ENCODE measurements at places on chromosomes 7 and 10.

- DNase-seq = no peak
Measured at GRCh38 chr10:72459301-72459700, 104.6 kb upstream of the DNAJB12 start.

DNA sequence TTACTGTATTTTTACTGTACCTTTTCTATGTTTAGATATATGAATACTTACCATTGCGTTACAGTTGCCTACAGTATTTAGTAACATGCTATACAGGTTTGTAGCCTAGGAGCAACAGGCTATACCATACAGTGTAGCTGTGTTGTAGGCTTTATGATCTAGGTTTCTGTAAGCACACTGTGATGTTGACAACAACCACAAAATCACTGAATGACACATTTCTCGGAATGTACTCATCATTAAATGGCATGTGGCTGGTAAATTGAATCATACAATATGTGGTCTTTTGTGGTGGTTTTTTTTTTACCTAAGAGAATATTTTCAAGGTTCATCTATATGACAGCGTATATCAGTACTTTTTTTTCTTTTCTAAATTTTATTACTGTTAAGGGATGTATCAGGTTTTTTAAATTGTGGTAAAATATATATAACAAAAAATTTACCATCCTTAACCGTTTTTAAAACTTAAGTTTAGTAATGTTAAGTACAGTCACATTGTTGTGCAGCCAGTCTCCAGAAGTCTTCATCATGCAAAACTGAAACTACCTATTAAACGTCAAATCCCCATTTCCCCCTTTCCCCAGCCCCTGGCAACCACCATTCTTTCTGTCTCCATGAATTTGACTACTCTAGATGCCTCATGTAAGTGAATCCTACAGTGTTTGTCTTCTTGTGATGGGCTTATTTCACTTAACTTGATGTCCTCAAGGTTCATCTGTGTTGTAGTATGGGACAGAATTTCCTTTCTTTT is 21.5 kb downstream of the BTAF1 start:
- no peak for DNase-seq

DNA sequence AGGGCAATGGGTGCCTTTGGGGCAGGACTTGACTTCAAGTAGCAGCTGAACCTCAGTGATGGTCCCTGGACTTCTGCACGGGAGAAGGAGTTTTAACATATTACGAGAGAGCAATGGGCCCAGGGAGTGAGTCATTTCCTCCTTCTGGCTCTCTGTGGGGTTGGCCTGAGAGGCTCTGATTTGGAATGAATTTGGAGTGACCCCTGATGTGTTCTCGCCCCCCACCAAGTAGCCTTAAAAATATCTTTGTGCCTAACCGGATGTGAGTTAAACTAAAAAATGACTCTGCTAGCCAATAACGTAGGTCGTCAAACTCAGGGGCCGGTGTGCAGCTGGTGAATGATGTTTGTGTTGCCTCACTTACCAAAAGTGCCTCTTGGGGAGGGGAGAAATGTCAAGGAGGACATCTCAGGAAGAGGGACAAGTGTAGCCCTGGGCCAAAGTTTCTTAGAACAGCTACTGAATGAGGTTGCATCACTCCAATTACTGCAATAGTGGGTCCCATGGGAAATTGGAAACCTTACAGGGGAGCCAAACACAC is 656.6 kb downstream of the INHBA start:
- DNase-seq = no peak

DNA sequence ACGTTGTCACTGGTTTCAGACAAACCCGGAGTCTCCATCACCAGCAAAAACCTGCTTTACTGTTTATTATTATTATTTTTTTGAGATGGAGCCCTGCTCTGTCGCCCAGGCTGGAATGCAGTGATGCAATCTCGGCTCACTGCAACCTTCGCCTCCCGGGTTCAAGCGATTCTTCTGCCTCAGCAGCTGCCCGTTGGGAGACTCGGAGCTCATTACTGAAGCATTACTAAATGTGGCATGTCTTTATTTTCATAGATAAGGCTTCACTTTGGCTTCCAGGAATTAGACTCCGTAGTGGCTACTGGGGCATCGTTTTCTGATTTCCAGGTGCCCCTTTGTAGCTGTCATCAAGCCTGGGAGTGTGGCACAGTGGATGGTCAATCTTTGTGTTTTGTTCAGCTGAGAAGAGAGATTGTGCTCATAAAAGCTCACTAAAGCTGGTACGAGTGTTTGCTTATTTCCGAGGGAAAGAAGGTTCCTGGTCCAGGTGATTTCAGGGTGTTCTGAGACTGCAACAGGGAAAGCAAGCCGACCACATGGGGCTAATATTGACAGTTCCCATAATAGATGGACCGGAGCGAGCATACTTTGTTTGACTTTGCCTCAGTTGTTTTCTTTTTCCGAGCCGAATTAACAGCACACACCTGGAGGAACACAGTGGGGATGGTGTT is 163.1 kb downstream of the CAMK1D start:
- DNase-seq = no peak

- no peak for DNase-seq
Measured at GRCh38 chr7:39550411-39550810, 15.8 kb upstream of the YAE1 start.

- DNase-seq = no peak
Measured at GRCh38 chr10:35059481-35059880, 30.7 kb downstream of the CUL2 start.

- no peak for DNase-seq
Measured at GRCh38 chr7:36775061-36775620, 50.8 kb upstream of the AOAH start.

GRCh38 chr7:150945853-150946420 is 32.2 kb downstream of the KCNH2 start:
- DNase-seq = no peak

DNA sequence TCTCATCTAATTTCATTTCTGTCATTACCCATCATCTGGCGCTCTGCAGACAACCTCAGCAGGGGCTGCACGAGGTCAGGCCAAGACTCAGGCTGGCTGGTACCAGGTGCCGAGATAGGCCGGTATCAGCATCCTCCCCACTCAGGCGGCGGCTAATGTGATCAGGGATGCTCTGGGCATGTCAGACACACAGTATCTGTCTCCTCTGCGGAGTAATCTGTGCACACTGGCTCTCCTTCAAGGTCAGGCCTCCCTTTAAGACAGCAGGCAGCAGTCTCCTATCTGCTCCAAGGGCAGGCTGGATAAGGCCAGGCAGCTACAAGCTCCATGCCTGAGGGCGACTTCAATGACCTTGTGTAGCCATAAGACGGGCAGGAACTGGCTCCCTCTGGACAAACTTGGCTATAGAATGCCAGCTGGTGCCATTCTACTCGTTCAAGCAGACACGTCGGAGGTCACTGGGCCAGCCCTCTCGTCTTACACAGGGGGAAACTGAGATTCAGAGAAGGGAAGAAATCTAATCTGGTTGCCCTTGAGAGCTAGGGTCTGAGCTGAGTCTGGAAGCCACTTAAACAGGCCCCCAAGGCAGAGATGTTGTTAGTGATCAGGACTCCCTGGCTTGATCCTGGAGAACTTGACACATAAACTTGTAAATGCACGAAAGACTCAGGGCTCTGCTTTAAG is 59.3 kb downstream of the ARHGAP22 start:
- no peak for DNase-seq

DNA sequence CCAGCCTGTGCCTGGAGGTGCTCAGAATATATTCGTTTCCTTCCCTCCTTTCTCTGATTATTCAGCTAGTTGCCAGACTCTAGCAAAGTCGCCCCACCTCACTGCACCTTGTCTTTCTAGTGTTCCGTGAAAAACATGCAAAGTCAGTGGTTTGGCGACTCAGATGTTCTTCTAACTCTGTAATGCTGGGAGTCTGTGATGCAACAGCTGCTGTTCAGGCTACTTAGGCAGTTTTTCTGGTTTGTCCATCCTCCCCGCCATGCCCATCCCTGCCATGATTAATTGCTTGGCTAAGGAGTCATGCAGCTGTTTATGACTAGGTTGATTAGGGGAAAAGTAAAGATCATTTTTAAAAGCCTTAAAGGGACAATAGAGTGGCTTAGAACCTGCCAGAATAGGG is 99.4 kb downstream of the MTPN start:
- no peak for DNase-seq

DNA sequence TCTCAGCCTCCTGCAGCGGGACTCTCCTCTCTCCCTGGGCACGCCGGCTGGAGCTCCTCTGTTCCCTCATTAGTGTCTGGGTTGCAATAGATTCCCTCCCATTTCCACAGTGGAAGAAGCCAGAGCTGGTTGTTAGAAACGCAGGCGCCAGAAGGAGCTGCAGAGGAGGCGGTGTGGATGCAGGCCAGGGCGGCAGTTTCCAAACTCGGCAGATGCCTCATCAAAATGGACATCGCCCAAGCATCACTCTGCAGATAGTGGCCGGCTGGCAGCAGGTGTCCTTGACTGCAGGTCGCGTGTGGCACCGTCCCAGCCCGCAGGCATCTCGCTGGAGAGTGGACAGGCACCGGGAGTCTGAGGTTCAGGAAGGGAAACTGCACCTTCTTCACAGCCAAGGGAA is 201.8 kb downstream of the TCERG1L start:
- DNase-seq = no peak

DNA sequence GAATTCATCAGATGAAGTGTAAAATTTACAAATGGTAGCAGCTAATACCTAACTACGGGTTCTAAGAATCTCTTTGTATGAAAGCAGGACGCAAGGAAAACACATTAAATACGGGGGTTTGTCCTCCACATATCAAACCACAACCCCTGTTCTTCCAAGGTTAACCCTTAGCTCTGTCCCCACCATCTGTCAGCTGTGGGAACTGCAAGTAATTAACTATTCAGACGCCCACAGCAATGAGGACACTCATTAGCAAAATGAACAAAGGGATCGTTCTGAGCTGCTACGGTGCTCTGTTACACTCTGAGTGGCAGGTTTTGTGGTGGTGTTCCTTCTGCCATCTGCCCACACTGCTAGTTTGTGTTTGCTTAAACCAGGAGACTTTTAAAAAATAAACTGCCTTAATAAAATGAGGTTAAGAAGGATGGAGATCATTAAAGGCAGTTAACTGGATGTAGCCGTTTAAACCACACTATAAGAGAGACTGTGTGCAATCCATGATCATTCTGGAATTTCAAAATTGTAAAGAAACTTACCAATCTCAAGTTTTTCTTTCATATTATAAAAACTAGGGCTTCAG is 51.4 kb downstream of the C10orf67 start:
- no peak for DNase-seq

DNA sequence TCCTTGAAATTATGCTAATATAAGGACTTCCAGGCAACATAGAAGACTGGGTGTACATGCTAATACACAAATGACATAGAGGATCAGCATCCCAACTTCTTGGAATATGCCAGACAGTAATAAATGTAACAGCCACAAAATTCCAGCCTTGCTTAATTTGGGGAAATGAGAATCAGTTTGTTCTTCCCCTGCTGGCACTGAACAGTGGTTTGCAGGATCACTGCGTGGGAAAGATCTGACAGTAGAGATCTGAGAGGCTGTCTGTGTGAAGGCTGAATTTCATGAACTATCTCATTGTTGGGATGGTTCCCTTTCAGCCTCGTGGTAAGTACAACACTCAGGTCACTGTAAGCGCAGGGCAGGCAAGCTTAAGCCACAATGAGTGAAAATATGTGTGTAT is 1078.0 kb downstream of the LRMDA start:
- no peak for DNase-seq

DNA sequence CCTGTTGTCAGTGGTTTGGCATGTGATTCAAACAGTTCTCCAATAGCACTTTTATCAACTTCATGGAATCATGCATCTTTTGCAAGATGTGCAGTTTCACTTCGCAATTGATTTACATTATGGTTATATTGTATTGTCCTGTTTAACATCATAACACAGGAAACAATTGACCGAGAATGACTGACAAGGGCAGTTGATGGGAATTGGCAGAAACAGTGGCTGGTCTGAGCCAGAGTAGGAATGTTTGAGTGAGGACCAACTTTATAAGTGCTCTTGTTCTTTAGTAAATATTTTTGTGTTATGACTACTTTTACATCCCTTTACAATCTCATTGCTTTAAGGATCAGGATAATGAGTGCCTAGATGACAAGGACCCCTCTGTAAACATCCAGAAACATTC is 2.2 kb downstream of the KLHL7 start:
- DNase-seq = no peak

DNA sequence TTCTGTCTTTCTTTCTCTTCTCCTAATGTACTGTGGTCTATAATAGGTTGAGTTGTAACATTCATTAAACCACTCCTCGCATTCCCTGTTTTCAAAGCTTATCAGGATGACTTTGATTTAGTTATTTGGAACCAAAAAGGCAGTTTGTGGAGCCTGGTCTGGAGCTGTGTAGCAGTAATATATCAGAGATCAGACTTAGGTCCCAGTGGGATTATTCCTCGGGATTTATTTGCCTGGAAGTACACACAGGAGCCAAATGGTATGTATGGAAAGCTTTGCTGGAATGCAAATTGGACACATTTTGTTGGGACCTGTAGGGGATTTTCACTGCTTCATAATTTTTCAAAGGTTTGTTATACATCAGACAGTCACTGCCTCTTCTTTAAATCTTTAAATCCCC is 40.9 kb downstream of the GBF1 start:
- no peak for DNase-seq

GRCh38 chr10:72692994-72693781 is 1.2 kb downstream of the MCU start:
- DNase-seq = no peak

- DNase-seq = no peak
Measured at GRCh38 chr10:4678023-4678950, 147.7 kb upstream of the AKR1E2 start.

DNA sequence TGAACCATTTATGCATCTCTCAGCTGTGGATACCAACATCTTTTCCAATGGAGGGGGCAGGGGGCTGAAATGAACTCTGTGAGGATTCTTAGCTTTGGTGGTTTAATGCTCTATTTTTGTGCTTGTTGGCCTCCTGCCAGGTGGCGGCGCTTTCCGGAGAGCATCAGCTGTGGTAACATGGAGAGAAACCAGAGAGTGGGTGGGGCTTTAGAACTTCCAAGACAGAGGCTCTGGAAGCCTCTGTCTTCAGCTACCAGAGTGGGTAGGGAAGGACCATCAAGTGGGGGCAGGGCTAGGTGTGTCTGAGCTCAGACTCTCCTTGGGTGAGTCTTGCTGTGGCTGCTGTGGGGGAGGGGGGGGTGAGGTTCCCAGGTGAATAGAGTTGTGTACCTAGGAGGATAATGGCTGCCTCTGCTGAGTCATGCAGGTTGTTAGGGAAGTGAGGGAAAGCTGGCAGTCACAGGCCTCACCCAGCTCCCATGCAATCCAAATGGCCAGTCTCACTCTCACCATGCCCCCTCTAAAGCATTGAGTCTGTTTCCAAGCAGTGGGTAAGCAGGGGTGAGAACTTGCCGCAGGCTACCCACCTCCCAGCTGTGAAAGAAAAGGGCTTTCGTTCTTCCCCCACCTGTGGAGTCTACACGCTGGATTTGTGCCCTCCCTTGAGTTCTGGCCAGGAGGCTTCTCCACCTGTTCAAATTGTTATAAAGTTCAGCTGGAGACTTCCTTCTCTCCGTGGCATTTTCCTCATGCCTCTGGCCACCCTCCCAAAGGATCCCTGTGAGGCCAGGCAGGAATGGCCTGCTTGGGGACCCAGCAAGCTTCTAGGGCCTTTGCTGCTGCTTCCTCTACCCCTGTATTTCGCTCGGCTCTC is 527.0 kb downstream of the NEBL start:
- no peak for DNase-seq

- no peak for DNase-seq
Measured at GRCh38 chr10:79184145-79184625, 115.4 kb downstream of the ZMIZ1 start.

- no peak for DNase-seq
Measured at GRCh38 chr7:124310934-124311390, 278.1 kb upstream of the TMEM229A start.

- no peak for DNase-seq
Measured at GRCh38 chr10:96588060-96588554, 1.3 kb upstream of the TM9SF3 start.

- DNase-seq = no peak
Measured at GRCh38 chr7:98086281-98086718, 20.4 kb upstream of the LMTK2 start.

GRCh38 chr7:30986738-30987137 is 23.0 kb downstream of the GHRHR start:
- DNase-seq = no peak

Data from cortex of kidney (tissue), 1 donor.